ENCODE measurements at places on chromosomes 6 and 20.

- no peak for DNase-seq
Observed at GRCh38 chr20:56433880-56434255, 21.8 kb downstream of the CASS4 start.

DNA sequence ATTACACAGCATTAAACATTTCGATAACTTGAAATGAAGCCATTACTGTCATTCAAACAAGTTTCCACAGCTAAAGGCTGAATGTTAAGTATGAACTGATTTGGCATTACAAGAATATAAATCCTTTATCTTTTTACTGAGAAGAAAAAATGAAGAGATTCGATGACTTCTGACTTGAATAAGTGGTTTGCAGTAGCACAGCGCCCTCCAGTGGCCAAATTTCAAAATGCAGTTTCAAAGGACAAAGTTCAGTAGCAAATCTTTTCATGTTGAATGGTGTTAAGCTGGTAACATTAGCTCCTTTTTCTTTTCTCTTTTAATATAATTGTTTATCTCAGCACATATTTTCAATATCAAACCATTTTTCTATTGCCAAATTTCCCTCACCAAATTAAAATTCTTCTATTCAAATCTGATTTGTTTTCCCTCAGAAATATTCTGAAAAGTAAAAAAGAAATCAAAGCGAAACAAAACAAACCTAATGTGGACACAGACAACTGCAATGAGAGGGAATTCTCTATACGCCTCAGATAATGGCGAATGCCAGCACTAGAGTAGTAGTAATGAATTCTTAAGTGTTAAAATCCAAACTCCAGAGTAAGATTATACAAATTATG is 145.7 kb downstream of the BTBD9 start:
- peak; percentile 78 for DNase-seq

GRCh38 chr6:47098570-47098993 is 56.5 kb upstream of the ADGRF1 start:
- no peak for DNase-seq

GRCh38 chr20:7742479-7742878 is 197.8 kb downstream of the HAO1 start:
- DNase-seq: no peak

GRCh38 chr6:42818416-42818815 is 36.6 kb downstream of the BICRAL start:
- DNase-seq: no peak

- no peak for DNase-seq
Observed at GRCh38 chr6:135188718-135189117, 7.6 kb downstream of the MYB start.

DNA sequence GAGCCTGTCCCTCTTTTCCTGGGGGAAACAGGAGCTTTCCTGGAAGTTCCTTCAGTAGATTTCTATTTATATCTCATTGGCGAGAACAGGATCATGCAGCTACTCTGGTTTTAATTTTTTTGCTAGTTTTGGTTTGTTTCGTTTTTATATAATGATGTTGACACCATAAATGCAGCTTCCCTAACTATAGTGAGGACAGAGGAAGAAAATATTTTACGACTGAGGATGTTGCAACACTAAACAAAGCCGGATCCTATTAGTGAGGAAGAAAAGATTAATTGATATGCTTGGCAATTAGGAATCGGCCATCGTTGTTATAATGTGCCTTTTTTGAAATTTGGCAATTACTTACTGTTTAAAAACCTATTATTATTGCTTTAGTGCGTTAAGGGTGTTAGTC is 16.6 kb downstream of the KDM1B start:
- DNase-seq: no peak

DNA sequence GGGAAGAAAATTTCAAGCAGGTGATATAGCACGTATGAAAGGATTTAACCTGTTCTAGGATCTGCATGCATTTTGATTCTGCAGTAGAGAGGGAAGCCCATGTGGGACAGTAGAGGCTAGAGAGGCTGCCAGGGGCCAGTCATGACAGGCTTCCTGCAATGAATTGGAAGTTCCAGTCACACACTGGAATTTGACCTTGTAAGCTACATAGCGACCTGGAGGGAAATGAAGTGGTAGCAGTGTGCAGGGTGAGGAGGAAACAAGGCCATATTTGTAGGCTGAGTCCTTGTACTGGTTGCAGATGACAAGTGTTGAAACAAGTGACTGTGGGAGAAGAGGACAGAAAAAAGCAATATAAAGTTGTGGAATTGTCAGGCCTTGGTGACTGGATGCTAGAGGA is 58.6 kb upstream of the OLIG3 start:
- DNase-seq: no peak

DNA sequence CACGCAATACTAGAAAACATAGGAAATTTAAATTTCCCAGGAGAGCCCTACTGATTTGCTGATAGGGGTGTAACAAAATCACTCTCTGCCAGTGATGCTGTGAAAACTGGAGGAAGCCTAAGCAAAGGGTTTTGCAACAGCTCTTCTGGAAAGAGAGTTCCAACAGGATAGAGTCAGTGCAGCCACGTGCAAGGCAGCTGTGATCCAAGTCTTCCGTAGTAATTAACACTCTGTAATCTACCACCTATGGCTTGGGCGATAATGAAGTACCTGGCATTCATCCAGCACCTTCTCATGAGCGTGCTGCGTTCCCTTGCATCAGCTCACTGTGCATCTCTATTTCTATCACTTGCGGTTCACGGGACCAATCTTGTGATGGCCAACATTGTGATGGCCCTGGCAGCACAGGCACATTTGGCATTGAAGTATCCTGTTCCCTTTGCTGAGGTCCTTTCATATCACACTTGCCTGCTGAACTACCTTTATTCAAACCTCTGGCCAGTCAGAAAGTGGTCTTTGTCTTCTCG is 48.2 kb downstream of the IRF4 start:
- no peak for DNase-seq

- DNase-seq: no peak
Observed at GRCh38 chr6:137492289-137493217, 1.6 kb downstream of the OLIG3 start.

- no peak for DNase-seq
Observed at GRCh38 chr6:109008054-109008453, 86.6 kb downstream of the SESN1 start.

- DNase-seq: no peak
Observed at GRCh38 chr6:73713426-73714147, 17.6 kb downstream of the CD109 start.

DNA sequence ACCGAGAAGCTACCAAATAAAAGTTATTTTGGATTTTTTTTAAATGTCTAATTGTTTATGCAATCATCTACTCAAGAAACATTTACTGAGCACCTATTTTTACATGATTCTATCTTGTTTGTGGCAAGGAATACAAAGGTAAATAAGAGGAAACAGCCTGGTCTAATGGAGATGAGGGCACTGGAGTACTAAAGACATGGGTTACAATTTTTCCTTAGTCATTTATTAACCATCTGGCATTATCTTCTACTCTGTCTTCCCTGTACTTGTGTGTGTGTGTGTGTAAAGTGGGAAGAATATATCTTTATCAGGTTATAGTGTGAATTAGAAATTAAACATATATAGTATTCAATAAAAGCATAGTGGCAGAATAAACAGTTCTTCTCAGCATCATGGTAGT is 455.5 kb upstream of the FLRT3 start:
- DNase-seq: no peak

DNA sequence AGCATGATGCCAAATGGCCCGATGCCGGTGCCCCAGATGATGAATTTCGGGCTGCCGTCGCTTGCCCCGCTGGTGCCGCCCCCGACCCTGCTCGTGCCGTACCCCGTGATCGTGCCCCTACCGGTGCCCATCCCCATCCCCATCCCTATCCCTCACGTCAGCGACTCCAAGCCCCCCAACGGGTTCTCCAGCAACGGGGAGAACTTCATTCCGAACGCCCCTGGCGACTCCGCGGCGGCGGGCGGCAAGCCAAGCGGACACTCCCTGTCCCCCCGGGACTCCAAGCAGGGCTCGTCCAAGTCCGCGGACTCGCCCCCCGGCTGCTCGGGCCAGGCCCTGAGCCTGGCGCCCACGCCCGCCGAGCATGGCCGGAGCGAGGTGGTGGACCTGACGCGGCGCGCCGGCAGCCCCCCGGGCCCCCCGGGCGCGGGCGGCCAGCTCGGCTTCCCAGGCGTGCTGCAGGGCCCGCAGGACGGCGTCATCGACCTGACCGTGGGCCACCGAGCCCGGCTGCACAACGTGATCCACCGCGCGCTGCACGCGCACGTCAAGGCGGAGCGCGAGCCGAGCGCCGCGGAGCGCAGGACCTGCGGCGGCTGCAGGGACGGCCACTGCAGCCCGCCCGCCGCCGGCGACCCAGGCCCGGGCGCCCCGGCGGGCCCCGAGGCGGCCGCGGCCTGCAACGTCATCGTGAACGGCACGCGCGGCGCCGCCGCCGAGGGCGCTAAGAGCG is 144.6 kb downstream of the SOBP start:
- DNase-seq: no peak

- DNase-seq: no peak
Observed at GRCh38 chr6:134288538-134289203, 29.2 kb downstream of the SGK1 start.

GRCh38 chr6:149905911-149906371 is 8.0 kb upstream of the RAET1E start:
- DNase-seq: no peak

DNA sequence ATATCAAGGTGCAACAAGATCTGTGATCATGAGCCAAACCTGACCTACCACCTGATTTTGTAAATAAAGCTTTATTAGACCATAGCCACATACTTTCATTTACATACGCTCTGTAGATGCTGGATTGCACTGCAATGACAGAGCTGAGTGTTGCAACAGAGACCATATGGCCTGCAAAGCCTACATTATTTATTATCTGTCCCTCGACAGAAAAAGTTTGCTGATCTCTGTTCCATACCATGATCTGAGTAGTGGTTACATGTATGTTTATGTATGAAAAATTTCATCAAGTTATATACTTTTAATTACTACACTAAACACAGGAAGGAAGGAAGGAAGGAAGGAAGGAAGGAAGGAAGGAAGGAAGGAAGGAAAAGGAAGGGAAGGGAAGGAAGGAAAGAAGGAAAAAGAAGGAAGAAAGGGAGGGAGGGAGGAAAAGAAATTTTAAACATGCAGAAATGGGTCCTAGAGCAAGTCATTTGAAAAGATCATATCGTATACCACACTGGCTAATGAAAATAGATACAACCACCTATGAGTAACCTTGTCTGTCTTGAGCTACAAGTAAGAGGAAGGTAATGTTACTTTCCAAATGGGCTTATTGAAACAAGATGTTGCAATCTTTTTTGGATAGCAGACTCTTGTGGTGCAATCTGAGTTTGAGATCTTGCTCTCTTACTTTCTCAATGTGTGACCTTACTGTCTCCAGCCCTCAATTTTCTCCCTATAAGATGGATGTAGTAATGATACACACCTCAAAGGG is 441.0 kb downstream of the KIF16B start:
- DNase-seq: no peak

GRCh38 chr20:7744411-7744810 is 195.8 kb downstream of the HAO1 start:
- DNase-seq: no peak

DNA sequence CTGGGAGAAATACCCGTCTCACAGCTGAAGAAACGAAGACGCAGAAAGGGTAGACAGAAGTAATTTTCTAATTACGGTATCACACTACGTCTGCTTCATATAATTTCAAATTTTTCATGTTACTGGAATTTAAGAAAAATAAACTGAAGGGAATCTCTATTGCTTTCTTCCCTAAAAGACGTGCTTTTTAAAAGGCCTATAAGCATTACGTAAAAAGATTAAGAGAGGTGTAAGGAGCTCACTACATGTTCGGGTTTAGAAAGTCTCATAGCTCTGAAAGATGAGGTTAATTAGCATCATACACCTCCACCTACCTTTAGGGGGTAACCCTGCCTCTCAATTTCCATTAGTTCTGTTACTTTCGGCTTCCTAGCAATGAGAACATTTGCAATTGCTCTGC is 787 bp upstream of the PLAGL1 start:
- no peak for DNase-seq

DNA sequence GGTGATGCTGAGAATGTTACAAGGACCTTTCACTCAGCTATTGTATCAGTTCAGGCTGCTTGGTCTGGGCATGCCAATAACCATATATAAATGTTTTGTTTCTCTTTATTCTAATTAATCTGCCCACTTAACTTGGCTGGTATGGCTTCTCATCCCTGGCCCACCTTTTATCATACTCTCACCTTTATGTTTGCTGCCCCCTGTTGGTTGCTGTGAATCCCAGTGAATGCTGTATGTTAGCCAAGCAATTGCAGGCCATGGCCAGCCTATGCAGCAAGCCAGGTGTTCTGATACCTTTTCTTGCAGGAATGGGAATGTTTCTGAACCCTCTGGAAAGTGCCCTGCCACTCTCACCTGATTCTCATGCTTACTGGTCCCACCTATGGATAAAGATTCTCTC is 54.6 kb downstream of the PCSK2 start:
- no peak for DNase-seq

DNA sequence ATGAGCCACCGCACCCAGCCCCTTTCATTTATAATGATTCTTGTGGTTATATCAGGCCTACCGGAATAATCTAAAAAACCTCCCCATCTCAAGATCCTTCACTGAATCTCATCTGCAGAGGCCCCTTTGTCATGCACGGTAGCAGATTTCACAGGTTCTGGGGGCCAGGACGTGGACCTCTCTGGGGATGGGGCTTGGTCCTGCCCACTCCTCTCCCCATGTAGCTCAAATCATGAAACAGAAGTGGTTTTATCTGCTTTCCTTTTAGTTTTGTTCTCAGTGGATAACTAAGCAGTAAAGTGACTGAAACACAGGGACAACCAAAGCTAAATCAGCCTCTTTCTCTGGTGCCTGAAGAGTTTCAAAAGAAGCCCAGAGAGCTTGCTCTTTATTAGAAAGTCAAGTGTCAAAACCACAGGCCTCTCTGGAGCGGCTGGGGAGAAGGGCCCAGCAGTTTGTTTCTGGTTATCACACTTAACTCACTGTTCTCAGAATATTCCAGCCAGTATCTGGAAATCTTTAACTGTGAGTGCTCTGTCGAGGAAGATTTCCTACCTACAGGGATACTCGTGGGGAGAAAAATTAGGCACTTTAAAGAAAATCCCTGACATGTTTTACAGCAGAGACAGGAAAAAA is 60.6 kb upstream of the FAM184A start:
- DNase-seq: no peak

GRCh38 chr20:16061351-16061750 is 511.9 kb downstream of the KIF16B start:
- DNase-seq: no peak

GRCh38 chr20:7760247-7761031 is 179.8 kb downstream of the HAO1 start:
- no peak for DNase-seq

- no peak for DNase-seq
Observed at GRCh38 chr6:115618256-115618655, 442.4 kb downstream of the FRK start.

Data from stimulated activated effector memory CD8-positive, alpha-beta T cell treated with anti-CD3 and anti-CD28 coated beads, Interleukin-12 subunit alpha, Interleukin-12 subunit beta, amount 100 ng/mL, for 72 hours (primary cell).